ENCODE measurements at places on chromosomes 13 and 19.

DNA sequence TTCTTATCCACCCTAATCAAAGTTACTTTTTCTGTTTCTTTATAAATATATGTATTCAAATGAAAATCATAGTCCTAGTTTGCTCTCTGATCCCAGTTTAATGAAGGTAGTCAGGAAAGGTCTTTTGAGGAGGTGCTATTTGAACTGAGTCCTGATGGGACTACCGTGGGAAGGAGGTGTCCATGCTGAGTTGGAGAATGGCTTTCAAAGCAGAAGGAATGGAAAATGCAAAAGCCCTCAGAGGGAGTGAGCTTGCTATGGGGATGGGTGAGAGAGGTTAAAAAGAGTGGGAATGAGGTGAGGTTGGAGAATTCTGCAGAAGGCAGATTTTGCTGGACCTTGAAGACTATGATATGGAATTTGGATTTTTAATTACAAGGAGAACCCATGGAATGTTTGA, 193.6 kb downstream of the GPC6 start:
- DNase-seq: no peak

DNA sequence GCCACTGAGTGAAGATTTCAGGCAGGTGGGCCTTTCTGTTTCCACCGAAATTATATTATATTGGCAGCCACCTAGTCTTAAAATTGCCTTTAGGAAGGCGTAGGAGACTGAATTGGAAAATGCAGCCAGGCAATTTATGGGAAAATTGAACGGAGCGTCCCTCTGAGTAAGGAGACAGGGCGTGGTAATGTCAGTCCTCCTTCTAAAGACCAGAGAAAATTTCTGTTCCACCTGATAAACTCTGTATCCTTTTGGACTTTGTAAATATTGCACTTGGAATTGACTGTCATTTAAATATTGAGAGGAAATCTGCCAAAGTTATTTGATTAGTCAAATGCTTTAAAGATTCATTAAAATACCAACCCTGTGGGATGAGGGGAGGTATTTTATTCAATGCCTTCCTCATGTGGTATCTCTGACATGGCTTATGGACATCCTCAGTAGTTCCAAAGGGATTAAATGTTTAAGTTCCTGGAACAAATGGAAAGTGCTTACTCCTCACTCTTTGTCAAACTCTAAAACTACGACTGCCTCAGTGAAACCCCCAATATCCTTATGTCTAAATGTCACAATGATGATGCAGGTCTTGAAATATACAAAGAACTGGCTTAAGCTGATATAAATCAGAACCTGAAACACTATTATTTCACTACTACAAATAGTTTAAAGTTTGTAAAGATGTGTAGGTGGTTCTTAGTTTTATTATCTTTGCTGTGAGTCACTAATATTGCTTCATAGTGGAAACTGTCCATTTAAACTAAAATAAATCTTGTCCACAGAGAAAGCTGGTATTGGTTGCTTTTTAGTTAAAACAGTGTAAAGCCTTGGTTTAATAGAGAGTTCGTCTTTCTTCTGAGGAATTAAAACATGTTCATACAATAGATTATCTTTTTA, 203.2 kb downstream of the FGF14 start:
- DNase-seq: no peak

- no peak for DNase-seq
These were observed 47.0 kb downstream of the ZNF44 start for GRCh38 chr19:12247644-12248222.

GRCh38 chr13:65966991-65967451, 1263.1 kb downstream of the PCDH9 start:
- DNase-seq: no peak

GRCh38 chr19:19866611-19867248, 1.0 kb downstream of the ZNF253 start:
- DNase-seq: peak; percentile 37

DNA sequence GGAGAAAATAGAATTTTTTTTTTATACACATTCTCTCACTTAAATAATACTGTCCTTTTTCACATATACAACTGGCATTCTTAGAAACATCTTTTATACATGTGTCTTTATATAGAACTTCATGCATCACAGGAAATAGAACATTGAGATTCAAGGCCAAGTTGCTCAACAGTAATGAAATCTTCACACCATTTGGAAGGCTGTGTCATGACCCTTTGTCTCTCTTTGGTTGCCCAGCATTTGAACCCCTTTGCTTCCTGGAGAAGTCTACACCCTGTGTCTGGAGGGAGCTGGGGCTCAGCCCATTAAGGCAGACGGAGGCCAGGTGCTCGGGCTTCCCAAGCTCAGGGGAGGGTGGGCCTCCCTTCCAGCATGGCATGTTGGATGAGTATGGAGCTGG, 41.1 kb downstream of the B3GLCT start:
- DNase-seq: no peak

DNA sequence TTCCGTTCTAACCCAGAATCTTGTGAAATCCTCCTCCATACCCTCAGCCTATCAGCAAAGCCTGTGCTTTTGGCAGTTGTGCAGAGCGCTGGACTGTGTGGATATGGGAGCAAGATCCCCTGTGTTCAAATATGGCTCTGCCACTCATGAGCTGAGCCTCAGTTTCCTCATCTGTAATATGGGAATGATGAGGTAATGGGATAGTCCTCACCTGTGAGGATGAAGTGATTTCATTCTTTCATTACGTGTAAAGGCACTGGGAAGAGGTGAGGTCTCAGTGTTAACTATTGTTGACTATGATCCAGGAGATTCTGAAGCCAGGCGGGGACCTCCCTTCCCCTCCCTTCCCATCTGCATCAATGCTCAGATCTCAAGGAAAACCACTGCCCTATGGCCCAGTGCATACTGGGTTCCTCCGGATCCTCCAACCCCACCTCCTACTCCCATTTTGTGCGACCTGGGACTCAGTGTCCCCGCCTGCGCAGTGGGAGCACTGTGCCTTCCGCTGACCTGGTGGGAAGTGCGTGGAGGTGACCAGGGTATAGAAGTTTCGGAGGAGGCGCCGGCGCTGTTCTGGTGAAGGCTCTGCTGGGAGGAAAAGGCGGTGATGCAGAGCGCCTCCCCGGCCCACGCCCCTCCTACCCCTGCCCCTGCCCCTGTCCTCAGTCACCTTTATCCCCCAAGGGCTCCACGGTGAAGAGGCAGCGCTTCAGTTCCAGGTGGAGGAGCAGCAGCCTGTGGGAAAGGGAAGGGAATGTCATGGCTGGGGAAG, 5.0 kb downstream of the FUZ start:
- no peak for DNase-seq

DNA sequence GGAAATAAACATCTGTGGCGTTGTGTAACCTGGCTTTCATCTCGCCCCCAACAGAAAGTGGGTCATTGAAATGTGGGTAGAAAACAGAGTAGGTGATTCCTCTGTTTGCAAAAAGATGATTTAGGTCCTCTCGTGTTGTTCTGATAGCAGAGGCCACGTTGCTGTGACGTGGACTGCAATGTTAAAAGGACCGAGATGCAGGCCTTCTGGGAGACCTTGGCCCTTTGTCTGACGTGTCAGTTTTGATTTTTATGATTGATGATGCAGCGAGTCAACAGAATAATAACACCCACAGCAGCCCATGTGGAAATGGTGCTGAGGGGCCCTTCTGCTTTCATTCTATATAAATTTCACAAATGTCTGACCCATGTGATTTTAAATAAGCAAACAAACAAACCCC, 68.9 kb downstream of the FGF9 start:
- DNase-seq: no peak

- DNase-seq: peak; percentile 88
These were observed 9.1 kb upstream of the PNMA8A start for GRCh38 chr19:46480415-46480814.

GRCh38 chr13:34076943-34077703, 259.2 kb downstream of the RFC3 start:
- DNase-seq: no peak

- DNase-seq: no peak
These were observed 11.1 kb downstream of the CILP2 start for GRCh38 chr19:19548915-19549759.

DNA sequence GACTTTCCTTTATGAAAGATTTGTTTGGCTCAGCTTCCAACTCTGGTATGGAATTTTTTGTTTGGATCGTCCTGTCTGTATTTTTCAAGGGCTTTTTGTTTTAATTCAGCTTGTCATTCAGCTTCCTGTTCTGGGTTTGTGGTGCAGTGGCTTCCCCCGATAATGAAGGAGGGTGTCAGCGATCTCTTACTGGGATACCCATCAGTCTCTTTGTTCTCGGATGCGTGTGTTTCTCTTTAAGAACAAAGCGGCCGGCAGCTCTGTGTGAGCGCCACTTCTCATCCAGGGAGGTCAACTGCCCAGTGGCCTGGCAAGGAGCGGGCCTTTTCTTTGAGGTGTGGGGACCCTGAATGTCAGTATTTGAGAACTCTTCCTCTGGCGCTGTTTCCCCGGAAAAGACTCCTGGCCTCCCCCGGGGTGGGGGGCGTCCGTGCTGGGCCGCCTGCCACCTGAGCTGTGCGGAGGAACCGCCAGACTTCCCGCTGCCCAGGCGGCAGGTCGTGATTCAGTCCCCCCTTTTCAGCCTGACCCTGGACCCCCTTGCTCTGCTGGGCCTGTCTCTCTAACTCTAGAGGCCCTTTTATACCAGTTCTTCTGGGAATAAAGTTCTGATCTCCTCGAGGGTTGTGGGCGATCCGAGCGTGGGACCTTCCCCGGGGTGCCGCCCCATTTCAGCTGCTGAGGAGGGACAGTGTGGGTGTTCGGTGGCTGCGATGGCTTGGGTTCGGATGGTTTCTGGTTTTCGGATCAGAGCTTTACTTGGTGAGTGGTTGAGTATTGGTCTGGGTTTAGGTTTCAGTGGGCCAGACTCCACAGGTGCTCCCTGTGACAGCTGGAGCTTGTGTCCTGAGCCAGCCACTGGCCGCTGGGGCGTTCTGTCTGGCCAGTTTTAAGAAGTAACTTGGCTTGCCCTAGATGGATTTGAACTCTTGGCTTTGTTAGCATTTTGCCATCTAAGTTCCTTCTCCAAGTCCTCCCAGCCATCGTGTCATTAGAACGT, 3.4 kb downstream of the SF3A2 start:
- DNase-seq: no peak

DNA sequence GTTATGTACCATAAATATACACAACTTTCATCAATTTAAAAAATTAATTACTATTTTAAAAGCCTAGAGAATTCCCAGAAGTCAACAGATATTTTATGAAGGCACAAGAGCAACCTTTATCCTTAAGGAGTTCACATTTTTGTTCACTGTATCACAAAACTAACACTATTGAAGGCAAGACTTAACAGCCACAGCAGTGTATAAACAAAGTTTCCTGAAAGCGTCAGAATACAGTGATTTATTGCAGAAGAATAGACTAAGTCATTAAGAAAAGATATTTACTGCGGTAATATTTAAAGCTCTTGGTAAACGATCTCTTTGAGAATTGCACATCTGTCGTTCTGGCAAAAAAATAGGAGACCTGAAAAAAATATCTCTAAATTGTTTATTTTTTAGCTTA, 419.3 kb upstream of the NBEA start:
- no peak for DNase-seq

- no peak for DNase-seq
These were observed 184.0 kb upstream of the RFC3 start for GRCh38 chr13:33633701-33634545.

DNA sequence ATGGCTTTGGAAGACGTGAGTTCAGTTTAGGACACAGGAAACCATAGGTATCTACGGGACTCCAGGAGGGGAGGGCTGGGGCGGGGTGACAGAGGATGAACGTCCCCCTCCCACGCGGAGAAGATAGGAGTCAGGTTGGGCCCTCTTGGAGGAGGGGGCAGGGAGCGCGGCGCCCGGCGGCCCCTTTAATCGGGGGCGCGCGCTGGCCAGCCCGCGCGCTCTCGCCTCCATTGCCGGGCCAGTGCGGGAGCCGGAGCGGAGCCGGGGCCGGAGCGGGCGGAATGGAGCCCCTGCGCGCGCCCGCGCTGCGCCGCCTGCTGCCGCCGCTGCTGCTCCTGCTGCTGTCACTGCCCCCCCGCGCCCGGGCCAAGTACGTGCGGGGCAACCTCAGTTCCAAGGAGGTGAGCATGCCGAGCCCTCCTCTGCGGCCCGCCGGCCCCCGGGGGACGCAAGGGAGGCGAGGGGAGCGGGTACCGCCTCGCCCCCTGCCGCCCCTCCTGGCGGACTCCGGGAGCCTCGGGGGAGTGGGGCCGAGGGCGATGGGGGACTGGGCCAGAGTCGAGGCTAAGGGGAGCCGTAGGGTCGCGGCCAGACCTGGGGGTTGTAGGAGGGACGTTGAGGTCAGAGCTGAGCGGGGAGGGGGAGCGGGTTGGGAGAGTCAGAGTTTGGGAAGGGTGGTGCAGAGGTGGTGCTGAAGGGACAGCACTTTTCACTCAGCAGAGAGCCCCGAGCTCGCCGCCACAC, at the start of gene TMEM145:
Gene TMEM145, plus strand, starts transcription at position 214 of the 744 bp plus-strand sequence. Its CDS starts 68 bp downstream, at position 282.
- DNase-seq: no peak

- no peak for DNase-seq
These were observed 25.0 kb upstream of the SMAD9 start for GRCh38 chr13:36945078-36945477.

GRCh38 chr13:49844181-49844580, 51.7 kb upstream of the KPNA3 start:
- DNase-seq: no peak

GRCh38 chr13:92590503-92590908, 636.1 kb upstream of the GPC6 start:
- DNase-seq: no peak

- DNase-seq: peak; percentile 17
These were observed 263.0 kb downstream of the KLF12 start for GRCh38 chr13:73870970-73871935.

DNA sequence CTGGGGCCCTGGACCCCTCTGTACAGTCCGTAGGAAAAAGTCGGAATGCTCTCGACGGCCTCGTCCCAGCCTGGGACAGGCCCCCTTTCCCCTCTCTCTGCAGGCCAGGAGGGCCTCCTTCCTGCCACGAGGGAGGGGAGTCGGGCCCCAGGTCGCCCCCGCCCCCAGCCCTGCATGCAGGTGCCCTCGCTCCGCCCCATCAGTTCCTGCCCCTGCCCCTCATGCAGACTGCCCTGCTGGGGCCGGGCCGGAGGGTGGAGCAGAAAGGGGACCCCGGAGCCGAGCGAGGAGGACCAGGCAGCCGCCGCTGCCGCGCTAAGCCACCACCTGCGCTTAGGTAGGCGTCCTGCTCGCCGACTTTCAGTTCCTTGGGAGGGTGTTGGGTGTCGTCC, 7.3 kb downstream of the LYL1 start:
- no peak for DNase-seq

GRCh38 chr19:2341244-2341751, 12.8 kb downstream of the SPPL2B start:
- no peak for DNase-seq

- DNase-seq: no peak
These were observed 14.9 kb downstream of the ZIC2 start for GRCh38 chr13:99996381-99996973.

Data from renal cortex interstitium (tissue), 15 donors.